A549 treated with Hydrocortisone at 1 μM for 4 hours (cell line): ENCODE measurements at places on chromosomes 11 and 22. TPM values are rescaled to one million over a fixed set of nuclear protein-coding genes. Genes with fewer than 3 reads are reported as not detected.

Gene GDPD5
- total RNA-seq: 11.8 to 15.2 TPM (median 12.6 TPM) in 5 replicates

Gene UFD1
- total RNA-seq: 94.4 to 105 TPM (median 95.8 TPM) in 5 replicates

Gene CCDC89
- total RNA-seq: not detected in 5 replicates

Gene PVALB
- not detected in 5 replicates for total RNA-seq
